Activated CD8-positive, alpha-beta memory T cell treated with anti-CD3 and anti-CD28 coated beads for 1 hour (primary cell): ENCODE measurements at places on chromosomes 2 and 18.

DNA sequence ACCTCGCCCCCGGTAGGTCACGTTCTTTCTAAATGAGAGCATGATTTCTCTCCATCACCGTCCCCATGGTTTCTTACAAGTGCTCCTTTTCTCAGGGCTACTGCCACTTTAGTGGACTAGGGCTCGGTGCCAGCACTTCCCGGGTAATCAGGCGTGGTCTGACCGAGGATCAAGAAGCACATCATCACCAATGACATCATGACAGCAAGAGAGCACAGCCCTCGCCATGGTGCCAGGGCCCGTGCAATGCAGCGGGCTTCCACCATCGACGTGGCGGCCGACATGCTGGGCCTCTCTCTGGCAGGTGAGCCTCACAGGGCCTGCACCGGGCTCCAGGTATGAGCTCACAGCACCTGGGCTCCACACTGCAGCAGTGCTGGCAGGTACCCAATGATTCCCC is 75.2 kb downstream of the INPP4A start:
- no peak for DNase-seq

- peak; percentile 30 for DNase-seq
These were observed 2.2 kb downstream of the ST3GAL5 start for GRCh38 chr2:85886590-85886989.

DNA sequence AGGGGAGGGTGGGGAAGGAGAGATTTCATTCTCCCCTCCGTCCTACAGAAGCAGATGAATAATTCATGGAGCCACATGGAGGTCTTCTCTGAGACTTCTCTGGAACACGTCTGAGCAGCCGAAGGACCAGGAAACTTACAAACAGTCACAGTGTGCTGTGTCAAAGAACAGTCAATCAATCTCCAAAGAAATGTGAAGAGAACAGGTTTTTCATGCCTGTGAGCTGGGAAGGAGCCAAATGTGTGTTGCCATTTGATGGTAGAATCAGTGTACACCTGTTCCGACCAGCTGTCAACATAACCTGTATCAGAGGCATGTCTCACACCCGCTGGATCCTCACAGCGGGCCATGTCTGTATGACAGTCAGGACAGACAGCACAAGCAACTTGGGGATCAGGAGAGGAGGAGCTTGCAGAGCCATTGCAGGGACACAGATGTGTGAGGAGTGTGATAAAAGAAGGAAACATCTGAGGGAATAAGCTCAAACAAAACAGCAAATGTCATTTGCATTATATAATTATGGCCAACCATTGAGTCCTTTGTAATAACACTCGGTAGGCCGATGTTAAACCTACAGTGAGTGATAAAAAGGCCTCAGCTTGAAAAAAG is 298.5 kb downstream of the EN1 start:
- no peak for DNase-seq

GRCh38 chr2:166614029-166614428 is 120.0 kb upstream of the SCN7A start:
- DNase-seq: no peak

GRCh38 chr2:12737297-12737696 is 20.6 kb downstream of the TRIB2 start:
- DNase-seq: no peak

GRCh38 chr2:145622285-145622684 is 1102.4 kb upstream of the ZEB2 start:
- DNase-seq: no peak

- DNase-seq: no peak
These were observed 20.0 kb upstream of the SPATA3 start for GRCh38 chr2:230975927-230976326.

GRCh38 chr2:48049371-48049770 is 143.1 kb upstream of the FBXO11 start:
- DNase-seq: no peak

- no peak for DNase-seq
These were observed 37.8 kb downstream of the MAL start for GRCh38 chr2:95063086-95063958.

- no peak for DNase-seq
These were observed 74.6 kb downstream of the COL5A2 start for GRCh38 chr2:189104934-189105333.

DNA sequence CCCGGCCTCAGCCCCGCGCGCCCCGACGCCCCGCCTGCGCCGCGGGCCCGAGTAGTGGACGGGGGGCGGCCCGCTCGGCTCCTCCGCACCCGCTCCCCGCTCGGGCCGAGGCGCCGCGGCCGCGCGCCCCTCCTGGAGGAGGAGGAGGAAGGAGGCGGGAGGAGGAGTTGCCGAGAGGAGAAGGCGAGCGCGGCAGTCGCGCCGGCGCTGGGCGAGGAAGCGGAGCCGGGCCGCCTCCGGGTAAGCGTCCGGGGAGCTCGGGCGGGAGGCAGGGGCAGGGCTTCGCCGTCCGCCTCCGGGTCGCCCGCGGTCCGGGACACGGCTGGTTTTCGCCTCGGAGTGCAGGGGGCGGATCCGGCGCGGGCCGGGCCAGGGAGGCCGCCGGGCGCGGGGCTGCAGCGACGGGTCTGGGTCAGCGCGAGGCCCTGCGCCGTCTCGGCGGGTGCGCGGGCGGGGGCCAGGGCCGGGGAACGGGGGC is at the start of gene SOCS6:
TSS of gene SOCS6 (plus strand) at position 195 of the 478 bp plus-strand sequence. CDS start 35,624 bp downstream, outside the sequence.
- DNase-seq: no peak

- DNase-seq: no peak
These were observed 554 bp downstream of the ASIC4 start for GRCh38 chr2:219514836-219515235.

GRCh38 chr18:44883671-44884070 is 203.0 kb downstream of the SETBP1 start:
- no peak for DNase-seq

DNA sequence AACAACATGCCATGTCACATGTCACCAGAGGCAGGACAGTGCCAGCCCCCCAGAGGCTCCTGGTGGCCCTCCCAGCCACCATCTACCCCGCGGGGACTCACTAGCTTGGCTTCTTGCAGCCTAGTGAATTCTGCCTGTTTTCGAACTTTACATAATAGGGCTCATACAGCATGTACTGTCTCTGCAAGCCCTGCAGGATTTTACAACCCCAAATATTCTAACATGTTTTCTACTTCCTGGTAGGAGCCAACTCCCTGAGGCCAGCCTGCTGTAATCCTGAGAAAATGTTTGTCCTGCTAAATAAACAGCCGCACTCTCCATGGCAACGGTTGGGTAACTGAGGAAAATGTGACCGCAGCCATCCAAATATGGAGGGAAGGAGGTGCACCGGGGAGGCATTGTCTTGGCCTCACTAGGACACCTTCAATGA is 2.7 kb downstream of the PER2 start:
- no peak for DNase-seq

- no peak for DNase-seq
These were observed 243.0 kb downstream of the CELF4 start for GRCh38 chr18:37322492-37323035.

DNA sequence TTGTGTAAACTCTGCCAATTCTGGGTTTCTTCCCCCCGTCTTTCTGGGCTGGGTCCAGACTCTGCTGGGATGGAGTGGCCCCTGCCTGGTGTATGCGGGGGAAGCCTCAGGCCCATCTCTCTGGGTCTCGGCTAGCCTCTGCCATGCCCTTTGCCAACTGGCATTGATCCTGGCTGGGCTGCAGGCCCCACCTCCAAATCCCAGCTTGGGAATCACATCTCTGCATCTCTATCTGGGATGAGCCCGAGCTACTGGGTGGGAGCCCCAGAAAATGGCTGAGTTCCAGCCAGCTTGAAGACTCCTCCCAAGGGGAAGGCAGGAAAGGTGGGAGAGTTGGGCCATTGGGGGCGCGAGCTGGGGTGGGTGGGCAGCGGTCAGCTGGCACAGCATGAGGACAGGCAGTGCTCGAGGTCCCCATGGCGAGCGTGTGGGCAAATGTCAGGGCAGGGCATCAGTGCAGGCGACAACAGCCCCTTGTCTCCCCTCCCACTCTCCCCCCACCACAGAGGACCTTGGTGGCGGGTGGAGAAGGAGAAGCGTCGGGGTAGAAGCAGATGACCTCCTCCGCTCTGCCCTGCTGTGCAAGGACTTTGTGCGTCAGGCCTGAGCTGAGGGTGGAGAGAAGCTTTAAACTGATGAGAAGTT is 139.4 kb downstream of the ASB1 start:
- DNase-seq: no peak

GRCh38 chr2:2872713-2873449 is 504.7 kb downstream of the EIPR1 start:
- no peak for DNase-seq

- DNase-seq: no peak
These were observed 320.9 kb upstream of the ETAA1 start for GRCh38 chr2:67076239-67076624.

GRCh38 chr2:36544638-36545338 is 53.2 kb downstream of the FEZ2 start:
- no peak for DNase-seq

- DNase-seq: no peak
These were observed 702.9 kb downstream of the BCL11A start for GRCh38 chr2:59850554-59850953.

- DNase-seq: no peak
These were observed 30.1 kb upstream of the BZW1 start for GRCh38 chr2:200781616-200782015.
